ENCODE measurements at places on chromosomes 5 and 9.

GRCh38 chr5:166883016-166883415, 1408.4 kb upstream of the WWC1 start:
- no peak for DNase-seq

GRCh38 chr9:21883642-21884041, 81.2 kb downstream of the MTAP start:
- no peak for DNase-seq

DNA sequence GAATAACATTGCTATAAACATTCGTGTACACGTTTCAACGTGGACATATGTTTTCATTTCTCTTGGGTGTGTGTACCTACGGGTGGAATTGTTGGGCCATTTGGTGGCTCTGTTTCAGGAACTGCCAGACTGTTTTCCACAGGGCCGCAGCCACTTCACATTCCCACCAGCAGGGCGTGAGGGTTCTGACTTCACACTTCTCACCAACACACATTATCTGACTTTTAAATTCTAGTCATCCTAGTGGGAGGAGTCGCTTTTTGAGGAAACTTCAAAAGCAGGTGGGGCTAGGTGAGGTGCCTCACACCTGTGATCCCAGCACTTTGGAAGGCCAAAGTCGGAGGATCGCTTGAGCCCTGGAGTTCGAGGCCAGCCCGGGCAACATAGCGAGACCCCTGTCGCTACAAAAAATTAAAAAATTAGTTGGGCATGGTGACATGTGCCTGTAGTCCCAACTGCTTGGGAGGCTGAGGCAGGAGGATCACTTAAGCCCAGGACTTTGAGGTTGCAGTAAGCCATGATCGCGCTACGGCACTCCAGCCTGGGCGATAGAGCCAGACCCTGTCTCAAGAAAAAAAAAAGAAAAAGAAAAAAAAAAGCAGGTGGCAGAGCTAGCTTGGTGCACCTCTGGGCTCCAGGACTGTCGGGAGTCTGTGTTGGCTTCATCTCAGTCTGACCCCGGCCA, 28.5 kb downstream of the TSPAN17 start:
- no peak for DNase-seq

DNA sequence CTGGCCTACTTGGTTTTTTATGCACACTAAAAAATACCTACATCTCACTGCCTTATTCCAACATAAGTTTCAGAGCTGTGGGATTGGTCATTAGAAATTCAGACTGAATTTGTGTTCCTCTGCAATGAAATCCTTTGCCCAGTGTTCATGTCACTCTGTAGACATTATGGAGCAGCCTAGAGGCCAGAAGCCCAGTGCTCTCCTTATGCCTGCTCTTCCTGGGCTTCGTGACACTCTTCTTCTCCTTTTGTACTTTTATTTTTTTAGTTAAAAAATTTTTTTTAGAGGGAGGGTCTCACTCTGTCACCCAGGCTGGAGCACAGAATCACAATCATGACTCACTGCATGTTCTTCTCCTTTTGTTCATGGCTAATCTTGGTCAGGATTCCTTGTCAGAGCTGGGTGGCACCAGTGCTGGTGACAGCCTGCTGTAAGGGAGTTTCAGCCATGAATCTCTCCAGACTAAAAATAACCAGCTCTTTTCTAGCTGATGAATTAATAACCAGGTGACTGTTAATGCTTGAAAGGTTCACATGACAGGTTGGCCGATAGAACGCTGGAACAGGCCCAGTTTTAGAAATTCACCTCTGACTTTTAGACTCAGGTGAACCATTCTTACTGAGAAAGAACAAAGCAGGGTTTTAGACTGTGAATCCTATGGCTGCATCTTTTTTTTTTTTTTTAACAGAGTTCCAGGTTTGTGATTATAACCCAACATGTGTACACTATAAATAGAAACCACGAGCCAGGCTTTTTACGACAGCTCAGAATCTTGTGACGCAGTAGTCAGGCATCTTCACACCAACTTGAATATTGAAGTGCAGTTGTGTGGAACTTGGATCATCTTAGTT, 34.1 kb upstream of the C5orf47 start:
- no peak for DNase-seq

DNA sequence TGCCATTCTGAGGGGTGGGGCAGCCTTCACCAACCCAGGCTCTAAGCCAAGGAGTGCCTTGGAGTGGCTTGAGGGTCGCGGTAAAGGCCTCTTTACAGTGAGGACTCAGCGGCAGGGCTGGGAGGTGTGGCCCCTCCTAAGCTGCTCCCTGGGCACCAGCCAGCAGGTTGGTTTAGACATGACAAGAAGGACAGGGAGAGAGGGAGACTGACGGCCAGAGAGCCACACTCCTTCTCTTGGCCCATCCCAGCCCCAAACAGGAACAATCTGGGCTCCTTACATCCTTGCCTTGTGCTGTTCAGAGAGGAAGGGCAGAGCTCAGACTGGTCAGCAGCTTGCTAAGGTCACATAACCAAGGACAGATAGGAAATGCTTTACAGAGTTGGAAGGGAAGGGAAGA, 94.5 kb downstream of the LMX1B start:
- DNase-seq, result no peak

DNA sequence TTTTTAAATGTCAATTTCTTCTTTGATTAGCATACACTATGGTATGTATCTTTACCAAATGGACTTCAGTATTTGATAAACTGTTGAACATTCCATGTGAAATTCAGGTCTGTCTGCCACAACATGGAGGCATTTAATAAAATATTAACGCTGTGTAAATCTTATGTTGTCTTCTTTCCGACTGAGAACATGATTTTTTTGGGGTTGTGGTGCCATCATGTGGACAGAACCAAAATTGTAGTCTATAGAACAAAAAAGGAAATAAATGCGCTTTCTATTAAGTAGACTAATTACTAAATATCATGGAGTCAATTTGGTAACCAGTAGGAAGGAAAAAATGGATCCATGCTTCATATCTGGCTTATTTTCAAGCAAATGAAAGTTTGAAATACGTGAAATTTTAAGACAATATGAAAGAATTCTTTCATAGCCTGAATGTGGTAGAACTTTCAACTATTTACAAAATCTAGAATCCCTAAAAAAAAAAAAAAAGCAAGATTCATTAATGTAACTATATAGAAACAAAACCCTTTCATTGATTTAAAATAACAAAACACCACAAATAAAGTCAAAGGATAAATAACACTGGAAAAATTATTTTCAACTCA, 2.8 kb upstream of the PLK2 start:
- DNase-seq, result peak; percentile 70

GRCh38 chr9:129542741-129543140, 78.2 kb downstream of the C9orf50 start:
- no peak for DNase-seq

- DNase-seq, result no peak
These were observed 129.9 kb downstream of the TLE4 start for GRCh38 chr9:79701651-79702050.

- DNase-seq, result no peak
These were observed 242.1 kb downstream of the FSTL4 start for GRCh38 chr5:133370036-133370831.

GRCh38 chr5:160926428-160926827, 74.4 kb upstream of the ATP10B start:
- DNase-seq, result no peak

DNA sequence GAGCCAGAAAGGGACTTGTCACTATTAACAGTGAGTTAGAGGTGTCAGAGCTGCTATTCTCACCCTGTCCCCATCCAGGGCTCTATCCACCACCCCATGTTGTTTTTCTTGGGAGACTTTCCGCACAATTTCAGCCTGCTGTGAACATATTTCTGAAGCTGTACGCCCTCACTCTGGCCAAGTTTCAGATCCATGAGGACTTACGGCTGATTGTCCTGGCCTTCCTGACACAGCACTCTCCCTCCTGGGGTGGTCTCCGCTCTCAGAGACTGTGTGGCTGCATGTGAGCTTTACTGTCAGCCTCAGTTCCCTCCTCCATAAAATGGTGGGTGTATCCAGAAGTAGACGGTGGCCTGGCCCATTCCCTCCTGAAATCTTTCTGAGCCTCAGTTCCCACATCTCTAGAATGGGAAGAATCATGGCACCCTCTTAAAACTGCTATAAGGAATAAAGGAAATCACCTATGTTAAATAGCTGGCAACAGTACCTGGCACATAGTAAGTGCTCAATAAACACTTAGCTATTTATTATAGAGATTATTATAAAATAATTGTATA, 804 bp upstream of the IL17B start:
- DNase-seq, result no peak

GRCh38 chr9:132809677-132810271, 68.3 kb downstream of the AK8 start:
- no peak for DNase-seq

GRCh38 chr9:71835596-71835995, 67.3 kb upstream of the CEMIP2 start:
- DNase-seq, result no peak

DNA sequence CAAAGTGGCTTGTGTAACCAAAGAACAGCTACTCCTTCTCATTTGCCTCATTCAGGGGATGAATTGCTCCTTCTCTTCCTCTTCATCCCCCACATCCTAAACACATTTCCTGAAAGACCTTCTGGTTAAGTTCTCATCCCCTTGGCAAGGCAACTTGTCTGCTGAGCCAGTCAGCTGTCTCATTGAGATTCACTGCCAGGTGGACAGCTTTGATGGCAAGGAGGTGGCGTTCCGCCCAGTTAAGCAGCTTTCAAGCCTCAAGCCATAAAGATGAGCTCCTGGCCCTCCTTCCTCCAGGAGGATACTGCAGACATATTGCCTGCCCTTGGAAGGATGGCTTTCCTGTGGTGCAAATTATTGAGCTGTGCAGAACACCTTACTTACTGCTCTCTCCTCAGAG, 448.6 kb upstream of the MPDZ start:
- no peak for DNase-seq

DNA sequence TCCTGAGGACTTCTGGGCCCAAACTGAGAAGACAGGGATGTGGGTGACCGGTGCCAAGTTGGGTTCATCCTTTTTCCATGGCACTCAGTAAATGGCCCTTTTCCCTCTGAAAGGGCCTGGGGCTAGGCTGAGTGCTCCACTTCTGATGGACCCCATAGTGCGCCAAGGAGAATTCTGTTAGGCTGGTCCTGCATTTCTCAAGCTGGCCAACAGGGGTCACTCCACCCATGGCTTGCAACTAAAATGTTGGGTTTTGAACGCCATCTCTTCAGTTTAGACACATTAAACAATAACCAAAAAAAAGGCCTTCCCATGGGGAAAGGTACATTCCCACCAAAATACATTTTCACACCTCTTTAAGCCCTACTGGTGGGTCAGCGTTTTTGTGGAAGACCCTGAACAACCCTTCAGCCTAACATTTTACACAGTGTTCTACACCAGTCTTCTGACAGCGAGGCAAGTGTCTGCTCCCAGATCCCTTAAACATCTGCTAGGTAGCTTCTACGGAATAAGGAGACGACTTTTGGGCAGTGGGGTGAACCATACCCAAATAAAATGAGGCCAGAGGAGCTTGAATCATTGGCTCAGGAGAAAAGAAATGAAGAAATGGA, 27.3 kb downstream of the CNTFR start:
- peak; percentile 6 for DNase-seq

GRCh38 chr9:113737517-113738271, 138.4 kb upstream of the ZNF618 start:
- DNase-seq, result peak; percentile 8

GRCh38 chr5:98066910-98067309, 706.6 kb upstream of the RGMB start:
- no peak for DNase-seq

DNA sequence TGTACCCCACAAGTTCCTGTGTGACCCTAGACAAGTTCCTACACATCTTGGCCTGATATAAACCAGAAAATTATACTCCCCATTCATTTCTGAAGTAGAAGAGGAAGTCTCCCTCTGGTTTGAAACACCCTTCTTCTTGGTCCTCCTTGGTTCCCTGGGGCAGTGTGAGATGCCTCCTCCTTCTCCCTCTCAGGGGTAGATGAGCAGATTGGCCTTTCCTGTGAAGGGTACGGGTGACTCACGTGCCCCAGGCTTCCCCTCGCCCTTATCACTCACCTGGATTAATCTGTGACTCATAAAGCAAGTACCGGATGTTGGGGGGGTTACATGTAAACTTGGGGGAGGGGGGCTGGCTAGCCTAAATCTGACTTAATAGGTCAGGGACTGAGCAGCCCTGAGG, 11.1 kb upstream of the AQP3 start:
- DNase-seq, result peak; percentile 89

- no peak for DNase-seq
These were observed 86.4 kb downstream of the MED10 start for GRCh38 chr5:6291961-6292360.

DNA sequence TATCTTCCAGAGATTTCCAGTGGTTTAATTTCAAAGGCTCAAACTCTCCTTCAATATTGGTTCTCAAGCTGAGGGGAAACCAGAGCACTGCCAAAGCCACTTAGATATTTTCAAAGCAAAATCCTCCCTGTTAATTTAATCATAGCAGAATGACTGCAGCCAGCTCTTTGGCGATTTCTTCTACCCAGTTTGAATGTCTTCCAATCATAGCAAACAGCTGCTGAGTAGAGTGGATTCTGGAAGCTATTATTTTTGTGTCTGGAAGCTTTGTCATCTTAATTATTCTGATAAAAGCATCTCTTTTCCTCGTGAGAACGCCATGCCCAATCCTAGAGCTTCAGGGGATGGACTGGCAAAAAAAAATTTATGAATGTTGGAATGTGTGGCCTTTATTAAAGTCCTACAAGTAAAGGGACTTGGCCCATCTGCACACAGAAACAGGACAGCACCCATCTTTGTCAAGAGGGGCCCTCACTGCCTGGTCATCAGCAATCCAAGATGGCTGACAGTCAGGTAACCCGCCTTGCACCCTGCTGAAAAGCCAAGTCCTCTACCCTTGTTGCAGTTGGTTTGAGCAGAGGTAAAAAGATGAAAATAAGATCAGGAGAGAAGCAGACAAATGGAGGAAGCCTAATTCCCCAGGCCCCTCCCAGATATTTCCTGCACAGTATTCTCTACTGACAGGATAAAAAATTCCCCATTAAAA, 125.1 kb downstream of the SUSD1 start:
- DNase-seq, result no peak

- no peak for DNase-seq
These were observed 45.4 kb upstream of the EDIL3 start for GRCh38 chr5:84430079-84430478.

DNA sequence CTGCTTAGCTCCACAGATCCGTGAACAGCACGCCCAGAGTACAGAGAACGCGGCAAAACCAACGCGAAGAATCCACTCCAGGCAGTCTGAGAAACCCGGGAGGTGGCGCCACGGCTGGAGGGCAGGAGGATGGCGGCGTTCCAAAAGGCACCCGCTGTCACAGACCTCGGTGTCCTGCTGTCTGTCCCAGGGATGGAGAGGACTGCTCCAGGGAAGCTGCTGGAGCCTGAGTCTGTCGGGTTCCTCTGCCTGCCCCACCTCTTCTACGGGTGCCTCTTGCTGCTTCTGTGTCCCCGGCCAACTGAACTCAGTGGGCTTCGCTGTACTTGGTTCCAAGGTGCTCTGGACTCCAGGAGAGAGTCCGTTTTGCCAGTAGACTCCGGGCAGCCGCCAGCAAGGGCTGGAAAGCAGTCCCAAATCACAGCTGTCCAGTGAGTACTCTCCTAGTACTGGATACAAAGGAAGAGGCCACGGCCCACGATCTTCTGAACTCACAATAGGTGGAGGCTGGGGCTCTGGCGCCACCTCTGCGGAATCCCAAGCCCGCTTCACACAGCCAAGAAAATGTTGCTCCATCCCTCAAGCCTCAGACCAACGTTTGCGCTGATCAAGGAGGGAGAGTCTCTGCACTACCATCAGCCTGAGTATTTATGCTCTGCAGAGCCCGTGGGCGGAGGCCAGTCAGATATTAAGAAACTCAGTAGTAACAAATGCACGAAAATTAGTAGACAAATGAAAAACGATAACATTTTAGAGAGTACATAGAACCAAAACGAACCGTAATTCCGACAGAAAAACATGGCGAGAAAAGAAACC, 440 bp downstream of the ANXA2R start:
- DNase-seq, result peak; percentile 77

GRCh38 chr5:61621202-61621650, 289.2 kb downstream of the ZSWIM6 start:
- no peak for DNase-seq
